ENCODE measurements at places on chromosomes 12 and 14. TPM values are rescaled to one million over a fixed set of nuclear protein-coding genes. Genes with fewer than 3 reads are reported as not detected.

Gene IQSEC3
- not detected for polyA plus RNA-seq

- no peak for DNase-seq
Measured at GRCh38 chr12:28830491-28830890, 318.6 kb upstream of the FAR2 start.

DNA sequence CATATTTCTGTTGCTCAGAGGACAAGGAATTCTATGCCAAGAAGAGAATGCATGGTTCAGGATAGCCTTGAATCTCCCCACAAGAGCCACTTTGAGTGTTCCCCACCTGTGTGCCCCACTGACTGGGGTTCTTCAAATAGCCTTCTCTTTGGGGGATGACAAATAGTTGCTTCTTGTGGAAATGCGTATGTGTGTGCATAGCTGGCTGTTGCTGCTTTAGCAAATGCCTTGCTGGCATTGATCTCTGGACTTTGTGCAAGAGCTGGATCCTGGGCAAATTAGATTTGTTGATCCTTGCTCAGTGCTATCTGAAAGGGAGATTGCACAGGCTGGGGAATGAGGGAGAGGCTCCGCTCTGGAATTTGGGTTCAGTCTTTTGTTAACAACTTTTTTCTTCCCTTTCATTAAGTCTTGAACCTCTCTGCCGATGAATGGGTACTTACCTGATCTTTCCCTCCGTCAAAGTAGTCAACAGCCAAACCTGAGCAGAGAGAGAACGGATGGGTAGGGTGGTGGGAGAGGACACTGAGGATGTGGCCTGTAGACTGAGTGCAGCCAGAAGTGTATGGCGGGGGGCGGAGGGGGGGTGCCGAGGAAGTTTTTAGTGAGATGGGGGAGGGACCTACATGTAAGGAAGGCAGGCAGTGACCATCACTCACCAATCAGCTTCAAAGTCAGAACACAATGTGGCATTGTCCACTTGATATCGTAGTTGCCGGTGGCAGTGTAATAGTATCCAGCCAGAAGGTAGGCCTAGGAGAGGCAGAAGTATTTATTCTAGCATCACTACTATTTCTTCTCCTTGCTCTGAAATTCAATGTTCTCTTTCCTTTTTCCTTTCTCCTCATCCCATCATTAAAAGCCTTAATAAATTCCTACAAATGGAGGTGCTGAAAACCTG lies 10.7 kb downstream of the EMG1 start:
- no peak for DNase-seq

DNA sequence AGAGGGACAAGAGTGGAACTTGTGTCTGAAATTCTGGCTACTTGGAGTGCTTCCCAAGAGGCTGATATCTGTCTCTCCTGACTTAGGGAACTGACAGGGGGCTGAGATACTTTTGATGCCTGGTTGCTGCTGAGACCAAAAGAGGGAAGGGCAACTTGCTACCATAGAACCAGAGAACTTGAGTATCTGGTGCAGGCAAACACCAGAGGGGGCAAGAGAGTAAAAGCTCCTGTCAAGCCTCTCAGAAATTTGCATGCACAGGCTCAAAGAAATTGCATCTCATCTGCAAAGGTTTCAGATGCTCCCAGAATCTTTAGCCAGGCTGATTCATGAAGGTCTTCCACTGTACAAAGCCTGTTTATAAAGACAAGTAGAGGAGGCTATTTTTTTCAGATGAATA lies 391.3 kb upstream of the FOXG1 start:
- DNase-seq = no peak

GRCh38 chr12:70236990-70237389 lies 6.2 kb upstream of the CNOT2 start:
- DNase-seq = no peak

DNA sequence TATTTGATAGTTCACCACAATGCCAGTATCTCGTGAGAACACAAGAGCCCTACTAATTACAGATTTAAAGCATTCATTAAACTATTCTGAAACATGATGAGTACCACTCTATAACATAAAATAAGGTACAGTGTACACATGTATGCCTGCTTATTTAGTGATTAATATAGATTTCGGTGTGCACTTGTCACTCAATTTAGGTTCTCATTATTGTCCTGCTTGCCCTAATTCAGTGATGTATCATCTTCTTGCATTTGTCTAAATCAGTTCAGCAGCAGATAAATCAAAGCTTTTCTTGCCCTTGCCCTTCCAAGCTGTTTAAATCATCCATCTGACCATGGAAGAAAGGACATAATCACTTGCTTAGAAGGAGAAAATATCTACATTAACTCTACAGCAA lies 359.7 kb downstream of the GXYLT1 start:
- DNase-seq = no peak

GRCh38 chr12:47112679-47113078 lies 32.9 kb upstream of the AMIGO2 start:
- no peak for DNase-seq

Data from foreskin keratinocyte (primary cell).